ENCODE measurements at places on chromosomes 6 and 20.

DNA sequence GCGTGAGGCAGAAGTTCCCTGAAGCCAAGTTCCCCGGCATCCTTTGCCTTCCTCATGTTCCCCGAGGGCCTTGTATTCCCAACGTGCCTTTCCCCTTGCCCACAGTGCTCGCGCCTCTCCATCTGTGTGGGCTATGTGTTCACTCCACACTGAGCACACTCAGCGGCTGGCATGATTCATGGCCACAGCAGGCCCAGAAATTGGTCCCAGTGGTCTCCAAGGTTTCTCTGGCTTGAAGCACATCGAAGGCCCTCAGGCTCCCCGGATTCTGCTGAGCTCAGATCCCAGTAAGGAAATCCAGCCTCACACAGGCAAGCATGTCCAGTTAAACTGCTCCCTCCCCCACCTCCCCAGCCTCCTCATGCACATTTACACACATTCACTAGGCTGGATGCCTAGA, 123.6 kb downstream of the ISM1 start:
- no peak for DNase-seq

- no peak for DNase-seq
These were observed 185.9 kb downstream of the PDE7B start for GRCh38 chr6:136037242-136037875.

DNA sequence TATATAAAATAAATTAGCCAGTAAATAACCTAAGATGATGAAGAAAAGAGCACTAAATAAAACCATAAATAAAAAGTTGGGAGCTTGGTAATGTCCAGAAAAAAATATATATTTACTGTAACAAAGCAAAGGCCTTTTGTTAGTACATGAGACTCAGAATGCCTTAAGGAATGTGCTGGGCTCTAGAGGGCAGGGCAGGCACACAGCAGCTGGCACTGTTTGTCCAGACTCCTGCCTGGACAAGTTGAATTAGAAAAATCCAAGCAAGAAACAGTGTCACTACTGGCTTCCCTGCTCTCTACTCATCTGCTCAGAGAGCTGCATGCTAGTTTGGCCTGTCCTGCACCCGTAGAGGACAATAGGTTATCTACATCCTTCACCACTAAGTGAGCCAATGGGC, 8.8 kb downstream of the DEFB129 start:
- DNase-seq, result no peak

- no peak for DNase-seq
These were observed 310.0 kb downstream of the ESR1 start for GRCh38 chr6:152117156-152118133.
